Activated naive CD4-positive, alpha-beta T cell (primary cell): ENCODE measurements at places on chromosomes 6 and 20.

GRCh38 chr6:42960243-42961019 lies at the start of gene GNMT:
TSS of gene GNMT (plus strand) at chr6:42960754. CDS start at chr6:42960768, 14 bp downstream.
- DNase-seq: peak; percentile 29

DNA sequence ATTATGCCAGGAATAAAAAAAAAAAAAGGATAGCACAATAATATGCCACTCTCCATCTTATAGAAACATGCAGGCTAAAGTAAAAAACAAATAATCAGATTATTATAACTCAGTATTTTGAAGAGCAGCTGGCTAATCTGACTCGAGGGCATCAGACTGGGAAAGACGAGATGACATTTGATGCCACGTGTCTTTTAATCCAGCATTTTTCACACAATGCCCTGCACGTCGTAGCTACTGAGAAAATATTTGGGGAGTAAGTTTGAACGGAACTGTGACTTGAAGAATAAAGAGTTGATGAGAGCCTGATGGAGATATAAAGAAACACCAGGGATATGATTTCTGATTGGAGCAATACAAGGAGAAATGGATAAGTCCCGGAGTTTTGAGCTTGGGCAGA lies 237.7 kb downstream of the ARID1B start:
- no peak for DNase-seq

- DNase-seq: no peak
Measured at GRCh38 chr6:170347091-170347490, 40.5 kb downstream of the FAM120B start.

DNA sequence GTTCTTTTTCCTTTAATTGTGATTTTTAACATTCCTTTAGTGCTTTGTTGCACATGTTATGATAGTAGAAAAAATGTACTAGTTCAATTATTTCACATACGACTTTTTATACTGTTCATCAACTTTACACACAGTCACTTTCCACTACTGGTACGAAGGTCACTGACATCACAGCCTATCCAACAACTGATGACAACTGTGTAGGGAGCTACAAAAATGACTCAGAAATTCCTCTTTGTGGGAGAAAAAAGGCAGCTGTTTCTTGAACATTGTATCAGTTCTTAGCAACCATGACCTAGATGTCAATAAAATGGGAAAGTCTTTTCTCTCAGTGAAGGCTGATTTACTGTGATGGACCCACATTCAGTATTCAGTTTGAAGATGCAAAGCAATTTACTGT lies 7.0 kb upstream of the ID4 start:
- DNase-seq: no peak
